GM23248 (cell line): ENCODE measurements at places on chromosomes 3 and 15.

GRCh38 chr15:28017423-28017924 is 81.6 kb downstream of the OCA2 start:
- no peak for DNase-seq

DNA sequence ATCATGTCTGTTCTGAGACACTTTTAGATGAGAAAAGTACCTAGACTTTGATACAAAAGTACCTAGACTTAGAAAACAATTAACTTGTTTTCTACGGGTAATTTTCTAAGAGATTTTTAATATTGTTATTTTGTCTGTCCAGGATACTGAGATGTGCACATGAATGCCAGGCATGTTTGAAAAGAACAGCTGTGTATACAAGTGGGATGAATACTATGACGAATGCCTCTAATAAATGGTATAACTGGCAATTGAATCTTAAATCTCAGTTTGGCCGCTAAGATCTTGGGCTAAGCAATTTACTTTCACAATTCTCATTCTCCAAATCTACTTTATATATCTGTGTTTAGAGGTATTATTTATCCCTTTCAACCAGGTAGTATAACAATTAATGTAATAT is 207.4 kb downstream of the CBLB start:
- no peak for DNase-seq

DNA sequence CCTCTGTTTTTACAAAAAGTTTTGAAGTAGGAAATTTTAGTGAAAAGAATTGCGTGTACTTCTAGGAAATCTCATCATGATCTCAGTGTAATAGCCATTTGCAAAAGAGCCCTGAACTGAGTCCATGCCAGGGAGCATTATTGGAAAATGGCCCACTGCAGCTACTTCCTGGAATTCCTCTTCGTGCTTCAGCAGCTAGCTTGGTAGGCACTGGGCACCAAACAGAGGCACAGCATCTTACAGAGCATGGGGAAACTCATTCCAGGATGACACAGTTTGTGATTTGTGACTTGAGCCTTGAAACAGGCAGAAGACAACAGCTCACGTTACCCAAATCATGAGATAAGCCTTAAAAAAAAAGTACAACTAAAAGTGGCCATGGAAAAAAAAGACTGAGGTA is 179.1 kb downstream of the WDR72 start:
- no peak for DNase-seq

GRCh38 chr3:112610121-112610520 is 30.8 kb downstream of the CCDC80 start:
- peak; percentile 94 for DNase-seq

DNA sequence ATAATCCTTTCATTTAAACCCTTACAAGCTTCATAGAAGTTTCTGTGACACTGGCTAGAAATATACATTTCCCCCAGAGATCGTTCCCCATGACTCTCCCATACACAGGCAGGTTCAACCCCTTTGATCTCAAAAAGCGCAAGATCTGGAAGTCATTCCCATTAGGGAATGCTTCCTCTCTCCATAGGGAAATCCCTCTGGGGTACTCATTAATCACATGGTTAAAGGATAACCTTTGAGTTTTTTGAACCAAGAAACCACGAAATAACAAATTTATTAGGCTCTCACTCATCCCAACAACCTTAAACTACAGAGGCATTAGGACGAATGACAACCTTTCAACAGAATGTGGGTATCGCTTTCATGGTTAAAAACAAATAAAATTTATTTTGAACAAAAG is 211.9 kb upstream of the PRICKLE2 start:
- no peak for DNase-seq

- no peak for DNase-seq
Measured at GRCh38 chr3:112687211-112687610, 46.3 kb upstream of the CCDC80 start.

DNA sequence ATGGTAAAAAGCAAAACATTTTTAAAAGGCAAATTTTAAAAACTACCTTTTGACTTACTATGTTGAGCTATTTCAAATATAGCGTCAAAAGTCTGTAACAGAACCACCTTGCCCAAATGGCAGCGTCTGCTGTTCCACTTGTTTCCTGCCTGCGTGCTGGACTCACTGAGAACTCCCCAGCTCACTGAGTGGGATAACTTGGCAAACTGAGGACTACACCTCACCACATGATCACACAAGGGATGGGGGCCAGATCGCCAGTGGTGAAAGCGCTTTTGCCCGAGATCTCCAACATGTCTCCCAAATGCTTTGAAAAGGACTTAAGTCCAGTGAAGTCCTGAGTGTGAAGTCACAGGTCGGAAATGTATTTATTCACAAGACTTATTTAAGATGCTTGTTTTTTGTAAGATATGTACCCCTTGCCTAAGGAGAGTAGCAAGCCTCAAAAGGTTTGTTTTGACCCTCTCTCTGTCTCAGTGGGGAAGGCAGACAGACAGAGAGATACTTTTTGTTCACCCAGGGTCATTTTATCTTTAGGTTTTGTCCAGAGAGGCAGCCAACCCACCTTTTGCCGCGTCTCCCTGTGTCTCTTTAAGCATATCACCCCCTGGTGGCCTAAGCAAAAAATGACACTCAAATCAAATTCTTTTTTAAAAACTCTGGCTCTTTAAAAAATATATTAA is 192.6 kb downstream of the PDZRN3 start:
- peak; percentile 73 for DNase-seq

DNA sequence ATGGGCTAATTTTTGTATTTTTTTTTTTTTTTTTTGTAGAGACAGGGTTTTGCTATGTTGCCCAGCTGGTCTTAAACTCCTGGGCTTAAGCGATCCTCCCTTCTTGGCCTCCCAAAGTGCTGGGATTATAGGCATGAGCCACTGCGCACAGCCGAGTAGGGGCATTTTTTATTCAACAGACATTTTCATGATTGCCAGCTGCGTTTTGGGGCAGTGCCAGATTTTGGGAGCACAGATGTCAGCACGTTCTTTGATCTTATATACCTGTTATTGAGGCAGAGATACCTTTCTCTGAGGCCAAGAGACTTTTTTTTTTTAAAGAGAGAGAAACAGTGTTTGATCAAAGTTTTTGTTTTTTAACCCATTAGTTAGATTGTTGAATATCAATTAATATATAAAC is 16.8 kb downstream of the NEO1 start:
- no peak for DNase-seq
